ENCODE measurements at places on chromosomes 4 and X.
A peak's percentile ranks its signal among the peaks of the same experiment; 100 is the strongest.

GRCh38 chrX:16392597-16392996 is 225.3 kb downstream of the MAGEB17 start:
- no peak for DNase-seq

DNA sequence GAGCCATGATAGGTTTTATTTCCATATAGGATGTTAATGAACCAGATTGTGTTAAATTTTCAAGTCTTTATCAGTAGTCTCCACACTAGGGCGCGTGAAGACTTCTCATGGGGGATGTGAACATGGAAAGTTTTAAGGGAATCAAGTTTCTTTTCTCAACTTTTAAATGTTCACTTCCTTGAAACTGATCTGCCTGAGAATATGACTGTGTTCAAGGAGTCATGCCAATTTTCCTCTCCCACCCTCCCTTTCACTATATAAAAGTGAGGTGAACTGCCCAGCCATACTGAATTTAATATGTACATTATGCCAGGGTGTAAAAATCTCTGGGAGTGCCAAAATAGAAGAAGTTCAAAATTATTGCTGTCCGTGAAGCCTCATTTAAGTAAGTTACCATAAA is 30.4 kb upstream of the HPGDS start:
- DNase-seq = no peak

- DNase-seq = peak; percentile 56
These were observed 67.6 kb upstream of the TMEM150C start for GRCh38 chr4:82629238-82630000.

- no peak for DNase-seq
These were observed 7.0 kb upstream of the GABRA4 start for GRCh38 chr4:47000406-47000805.

DNA sequence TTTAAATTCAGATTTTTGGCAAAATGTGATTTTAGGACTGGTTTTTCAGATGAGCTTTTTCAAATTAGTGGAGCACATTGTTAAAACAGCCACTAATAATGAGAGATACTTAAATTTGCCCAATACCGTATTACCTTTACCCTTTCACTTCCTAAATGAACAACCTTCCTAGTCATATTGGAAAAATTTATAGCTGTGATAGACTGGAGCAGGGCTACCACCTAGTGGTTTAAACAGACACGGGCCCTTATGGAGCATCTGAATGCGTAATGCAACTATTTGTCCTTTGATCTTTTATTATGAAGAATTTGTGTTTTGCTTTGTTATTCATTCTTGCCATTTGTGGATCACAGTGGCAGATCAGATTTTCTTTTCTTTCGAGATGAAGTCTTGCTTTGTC is 72.7 kb downstream of the KDM6A start:
- no peak for DNase-seq
